Activated naive CD4-positive, alpha-beta T cell treated with anti-CD3 and anti-CD28 coated beads, Interleukin-2, amount 50 U/mL, for 16 hours (primary cell): ENCODE measurements at places on chromosomes 1 and 21.
A peak's percentile ranks its signal among the peaks of the same experiment; 100 is the strongest.

DNA sequence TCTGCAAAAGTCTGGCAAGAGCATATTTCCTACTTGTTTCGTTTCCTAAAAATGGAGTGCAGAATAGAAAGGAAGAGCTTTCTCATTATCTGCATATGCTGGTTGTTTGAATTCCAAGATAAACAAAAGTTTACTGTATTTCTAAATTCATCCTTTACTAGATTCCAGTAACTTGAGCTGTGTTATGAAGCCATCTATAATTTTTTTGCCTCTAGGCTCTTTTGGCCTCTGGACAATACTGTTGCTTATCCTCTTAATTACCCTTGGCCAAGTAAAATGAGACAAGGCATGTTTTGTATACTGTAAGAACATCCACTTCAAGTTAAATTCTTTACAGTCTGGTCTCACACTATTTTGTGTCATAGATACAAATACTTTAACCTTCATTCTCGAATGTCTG is 45.6 kb upstream of the HFM1 start:
- DNase-seq, result no peak

GRCh38 chr21:33403786-33404585 is 773 bp downstream of the IFNGR2 start:
- DNase-seq, result peak; percentile 42

- DNase-seq, result no peak
Measured at GRCh38 chr1:68495532-68495931, 1.4 kb downstream of the DEPDC1 start.

DNA sequence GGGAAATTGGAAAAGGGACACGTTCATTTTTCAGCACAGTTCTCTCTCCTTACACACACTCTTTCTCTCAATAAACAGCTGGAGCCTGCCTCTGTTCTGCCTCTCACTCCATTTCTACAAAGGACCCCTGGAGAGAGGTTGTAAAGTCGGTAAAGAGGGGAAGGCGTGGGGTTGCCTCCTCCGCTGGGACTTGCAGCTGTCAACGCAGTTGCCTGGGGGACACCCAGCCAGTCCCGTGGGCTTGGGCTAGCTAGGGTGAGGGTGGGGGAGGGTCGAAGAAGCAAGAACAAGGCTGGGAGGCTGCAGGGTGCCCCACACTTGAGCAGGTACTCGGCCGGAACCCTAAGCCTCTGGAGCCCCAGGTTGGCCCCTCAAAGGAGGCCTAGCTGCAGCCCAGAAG is 27.6 kb downstream of the C1orf216 start:
- no peak for DNase-seq

DNA sequence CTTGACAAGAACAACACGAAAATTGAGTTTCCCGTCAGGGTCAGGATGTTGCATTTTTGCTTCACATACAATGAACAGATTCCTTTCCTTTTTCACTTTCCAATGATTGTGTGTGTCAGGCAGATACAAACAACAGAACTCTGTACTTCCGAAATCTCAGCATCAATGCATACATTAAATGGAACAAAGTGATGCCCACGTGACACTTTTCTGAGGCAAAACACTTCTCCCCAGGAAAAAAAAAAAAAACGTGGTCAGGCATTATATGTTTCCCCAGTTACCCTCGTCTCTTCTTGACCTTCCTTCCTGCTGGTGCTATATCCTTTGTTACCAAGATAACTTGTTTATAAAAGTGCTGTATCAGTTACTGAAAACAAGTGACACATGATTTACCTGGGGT is 181.8 kb downstream of the ZNF281 start:
- no peak for DNase-seq

DNA sequence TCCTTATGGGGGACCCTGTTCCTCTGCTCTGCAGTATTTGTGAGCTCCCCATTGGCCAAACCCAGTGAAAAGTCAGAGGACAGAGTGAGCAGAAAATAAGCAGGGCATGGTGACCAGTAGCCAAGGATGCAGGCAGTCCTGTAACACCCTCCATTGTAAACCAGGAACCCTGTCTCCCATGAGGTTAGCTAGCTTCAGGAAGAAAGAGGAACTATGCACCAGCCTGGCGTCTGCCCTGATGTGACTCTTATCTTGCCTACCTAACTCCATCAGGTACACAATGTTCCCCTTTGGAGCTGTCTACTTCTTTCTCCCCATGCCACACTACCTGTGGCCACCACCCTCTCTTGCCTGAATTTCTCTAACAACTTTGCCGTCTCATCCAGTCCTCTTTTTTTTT is 119.2 kb downstream of the LRIG2 start:
- no peak for DNase-seq

DNA sequence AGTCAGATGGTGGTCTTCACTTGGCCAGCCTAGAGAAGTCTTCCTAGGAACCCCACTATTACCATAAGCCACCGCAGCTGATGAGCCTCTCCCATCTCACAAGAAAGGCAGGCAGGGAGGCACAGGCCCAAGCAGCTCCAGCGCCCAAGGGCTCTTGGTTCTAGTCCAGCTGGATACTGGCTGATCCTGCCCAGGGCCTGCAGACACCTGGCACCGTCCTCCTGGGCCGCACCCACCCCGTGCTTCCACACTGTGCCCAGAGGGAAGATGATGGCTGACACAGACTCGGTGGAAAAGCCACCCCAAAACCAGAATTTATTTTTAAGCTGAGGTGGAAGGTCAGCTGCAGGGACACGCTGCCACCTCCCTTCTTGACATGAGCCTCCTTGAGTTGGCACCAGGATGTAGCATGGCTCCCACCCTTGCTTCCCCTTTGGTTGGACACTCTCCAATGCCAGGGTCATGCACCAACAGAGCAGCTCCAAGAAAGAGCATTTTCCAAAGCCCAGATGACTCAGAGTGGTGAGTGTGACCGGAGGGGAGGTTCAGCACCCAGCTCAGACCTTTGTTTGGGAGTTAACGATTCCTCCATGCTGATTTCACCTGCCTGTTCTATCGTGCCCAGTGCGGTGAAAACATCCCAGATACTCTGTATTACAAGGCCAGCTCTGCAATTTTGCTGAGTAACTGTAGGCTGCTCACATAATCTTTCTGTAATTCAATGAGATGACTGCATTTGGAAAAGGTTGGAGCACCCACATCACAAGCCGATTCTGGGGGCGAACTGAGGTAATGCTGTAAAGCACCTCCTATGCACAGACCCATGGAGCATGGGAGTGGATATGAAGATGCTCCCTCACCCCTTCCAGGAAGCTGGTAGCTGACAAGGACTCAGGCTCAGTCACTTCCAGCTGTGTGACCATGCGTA is 63.1 kb upstream of the SLC2A1 start:
- DNase-seq, result no peak

DNA sequence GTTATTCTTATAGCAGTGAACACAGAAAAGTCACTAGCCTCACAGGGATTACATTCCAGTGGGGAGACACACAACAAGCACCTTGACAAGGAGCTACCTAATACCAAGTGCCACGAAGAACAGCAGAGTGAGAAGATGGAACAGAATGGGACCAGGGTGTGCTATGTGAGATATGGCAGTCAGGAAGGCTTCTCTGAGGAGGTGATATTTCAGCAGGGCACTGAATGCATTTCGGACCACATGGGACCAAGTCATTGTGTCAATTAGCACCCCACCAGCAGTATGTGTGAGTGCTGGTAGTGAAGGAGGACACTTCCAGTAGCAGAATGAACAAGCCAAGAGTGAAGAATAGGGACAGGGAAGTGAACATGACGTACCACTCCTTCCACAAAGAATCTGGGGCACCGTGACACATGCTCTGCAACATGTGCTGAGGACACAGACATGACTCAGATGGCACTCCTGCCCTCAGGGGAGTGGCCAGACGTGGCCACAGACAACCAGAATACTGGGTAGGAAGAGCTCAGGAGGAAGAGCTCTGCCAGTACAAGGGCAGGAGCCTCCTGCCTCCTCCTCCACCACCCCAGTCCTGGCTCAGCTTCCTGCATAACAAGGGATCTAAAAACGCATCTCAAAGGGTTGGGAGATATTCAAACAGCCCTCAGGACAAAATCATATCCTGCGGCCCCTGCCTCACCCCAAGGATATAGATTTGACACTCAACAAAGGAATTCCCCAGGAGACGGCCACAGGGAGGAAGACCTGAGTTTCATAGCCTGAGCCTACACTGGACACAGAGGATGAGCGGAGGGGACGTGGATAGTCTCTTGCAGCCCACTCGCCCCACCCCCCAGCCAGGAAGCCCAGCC is 102.5 kb downstream of the TRABD2B start:
- DNase-seq, result no peak

- no peak for DNase-seq
Measured at GRCh38 chr21:43912500-43912899, 47.5 kb downstream of the AGPAT3 start.

- no peak for DNase-seq
Measured at GRCh38 chr1:224782281-224783000, 147.0 kb upstream of the DNAH14 start.
